ENCODE measurements at places on chromosomes 1 and 21.

DNA sequence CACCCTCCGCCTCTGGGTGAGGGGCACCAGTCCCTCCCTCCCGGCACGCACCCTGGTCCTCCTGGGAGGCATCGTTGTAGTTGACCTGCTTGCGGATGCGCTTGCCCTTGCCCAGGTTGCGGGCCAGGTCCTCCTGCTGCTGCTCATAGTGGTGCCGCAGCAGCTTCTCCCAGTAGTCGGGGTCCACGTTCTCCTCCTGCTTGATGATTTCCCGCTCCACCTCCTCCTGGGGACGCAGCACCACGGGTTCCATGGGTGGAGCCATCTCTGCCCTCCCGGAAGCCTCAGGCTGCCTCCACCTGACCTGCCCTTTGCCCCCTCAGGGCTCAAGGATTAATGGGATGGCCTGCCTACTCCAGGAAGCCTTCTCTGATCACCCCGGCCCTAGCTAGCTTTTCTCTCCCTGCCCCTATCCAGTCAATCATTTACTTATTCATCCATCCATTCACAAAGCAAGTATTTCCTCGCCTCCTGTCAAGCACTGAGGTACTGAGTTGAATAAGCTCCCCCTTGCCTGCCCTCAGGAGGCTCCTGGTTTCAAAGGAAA is 53.5 kb downstream of the CHD5 start:
- DNase-seq, result no peak

- no peak for DNase-seq
Observed at GRCh38 chr21:39141502-39141901, 41.7 kb downstream of the PSMG1 start.

DNA sequence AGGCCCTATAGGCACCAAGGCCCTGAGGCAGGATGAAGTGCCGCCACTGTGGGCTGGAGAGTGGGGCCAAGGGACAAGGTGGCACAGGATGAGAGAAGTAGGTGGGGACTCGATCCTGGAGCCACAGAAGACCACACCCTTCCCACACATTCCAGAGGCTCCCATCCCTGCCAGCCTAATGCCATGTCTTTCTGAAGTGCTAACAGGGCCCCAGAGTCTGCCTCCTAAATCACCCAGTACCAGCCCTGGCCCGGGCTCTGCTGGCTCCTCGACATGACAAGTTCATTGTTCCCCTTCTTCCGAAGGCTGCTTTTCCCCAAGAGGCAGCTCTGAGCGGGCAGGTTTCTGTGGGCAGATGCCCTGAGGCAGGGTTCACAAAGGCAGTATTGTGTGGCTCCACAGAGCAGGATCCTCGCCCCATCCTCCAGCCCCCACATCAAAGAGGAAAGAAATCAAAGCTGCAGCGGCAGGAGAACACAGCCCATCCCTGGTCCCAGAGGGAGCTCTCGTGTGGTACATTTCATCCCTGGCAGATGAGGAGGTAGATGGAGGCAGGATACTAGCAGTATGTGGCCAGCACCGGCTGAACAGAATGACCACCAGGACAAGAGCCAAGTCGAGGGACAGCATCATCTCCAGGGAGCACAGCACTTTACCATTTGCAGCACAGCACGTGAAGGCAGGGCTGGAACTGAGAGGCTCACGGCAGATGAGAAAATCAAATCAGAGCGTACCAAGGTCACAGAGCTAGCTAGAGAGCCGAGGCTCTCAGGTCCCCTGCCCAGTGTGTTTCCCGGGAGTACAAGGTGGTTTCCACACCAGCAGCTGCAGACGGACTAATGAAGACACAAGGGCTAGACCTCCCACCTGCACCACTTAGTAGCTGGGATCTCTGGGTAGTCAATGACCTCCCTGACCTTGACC is 64.8 kb downstream of the SYF2 start:
- DNase-seq, result no peak

DNA sequence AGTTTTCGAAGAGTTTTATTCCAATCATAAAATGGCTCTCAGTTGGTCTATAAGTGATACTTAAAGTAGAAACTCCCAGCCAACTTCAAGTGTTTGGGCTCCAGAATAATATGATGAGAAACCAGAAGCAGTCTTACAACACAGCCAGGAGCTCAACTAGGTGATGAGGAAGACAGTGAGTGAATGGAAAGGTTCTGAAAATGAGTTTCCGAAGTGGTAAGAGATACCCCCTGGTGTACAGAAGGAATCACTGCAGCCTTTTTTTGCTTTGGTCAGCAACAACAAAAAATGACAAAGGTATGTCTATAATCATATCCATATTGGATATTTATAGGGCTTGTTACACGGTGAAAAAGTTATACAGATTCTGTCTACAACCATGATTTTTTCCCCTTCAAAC is 16.5 kb downstream of the KRTAP19-1 start:
- DNase-seq, result no peak

DNA sequence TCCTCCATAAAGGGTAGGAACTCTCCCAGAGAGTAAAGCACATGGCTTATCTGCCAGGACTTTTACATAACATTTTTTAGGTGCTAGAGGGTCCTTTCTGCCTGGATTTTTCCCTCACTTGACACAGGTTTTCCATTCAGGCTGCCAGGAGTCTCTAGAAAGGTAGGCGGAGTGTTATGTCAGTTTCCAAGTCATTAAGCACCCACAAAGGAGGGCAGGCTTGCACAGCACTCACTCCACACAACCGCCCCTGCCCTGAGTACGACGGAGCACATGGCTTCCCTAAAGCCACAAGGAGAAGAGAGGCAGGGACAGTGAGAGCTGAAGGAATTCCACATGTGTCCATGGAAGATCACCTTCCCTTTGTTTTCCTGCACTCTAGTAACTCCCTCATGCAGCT is 55.7 kb downstream of the CAPZB start:
- no peak for DNase-seq

GRCh38 chr1:220045356-220046051 is 801 bp downstream of the EPRS1 start:
- no peak for DNase-seq

GRCh38 chr1:117638759-117639158 is 32.9 kb downstream of the TENT5C start:
- DNase-seq, result no peak

- peak; percentile 66 for DNase-seq
Observed at GRCh38 chr1:87331365-87332241, 2.9 kb downstream of the LMO4 start.

- DNase-seq, result no peak
Observed at GRCh38 chr1:99363531-99363930, 99.2 kb downstream of the PLPPR4 start.

- no peak for DNase-seq
Observed at GRCh38 chr1:2080884-2081283, 30.7 kb downstream of the PRKCZ start.

- DNase-seq, result peak; percentile 90
Observed at GRCh38 chr1:41739061-41739955, 179.4 kb downstream of the HIVEP3 start.

DNA sequence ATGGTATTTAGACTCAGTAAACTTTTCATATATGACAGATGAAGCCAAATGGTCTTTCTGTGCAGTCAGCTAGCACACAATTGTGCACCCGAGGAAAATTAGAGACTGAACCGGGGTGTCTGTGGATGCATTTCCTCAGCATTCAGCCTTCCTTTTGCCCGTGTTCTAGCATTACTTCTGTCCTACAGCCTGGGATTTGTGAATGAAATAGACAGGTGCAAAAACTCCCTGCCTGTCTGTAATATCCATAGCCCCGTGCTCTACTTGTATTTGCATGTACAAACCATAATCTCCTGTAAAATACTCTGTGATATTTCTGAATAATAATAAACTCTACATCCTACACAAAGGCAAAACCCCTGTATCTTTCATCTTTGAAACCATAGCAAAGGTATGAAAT is 64.8 kb upstream of the LGALS8 start:
- no peak for DNase-seq

GRCh38 chr21:32260130-32260529 is 18.7 kb downstream of the MIS18A start:
- no peak for DNase-seq

DNA sequence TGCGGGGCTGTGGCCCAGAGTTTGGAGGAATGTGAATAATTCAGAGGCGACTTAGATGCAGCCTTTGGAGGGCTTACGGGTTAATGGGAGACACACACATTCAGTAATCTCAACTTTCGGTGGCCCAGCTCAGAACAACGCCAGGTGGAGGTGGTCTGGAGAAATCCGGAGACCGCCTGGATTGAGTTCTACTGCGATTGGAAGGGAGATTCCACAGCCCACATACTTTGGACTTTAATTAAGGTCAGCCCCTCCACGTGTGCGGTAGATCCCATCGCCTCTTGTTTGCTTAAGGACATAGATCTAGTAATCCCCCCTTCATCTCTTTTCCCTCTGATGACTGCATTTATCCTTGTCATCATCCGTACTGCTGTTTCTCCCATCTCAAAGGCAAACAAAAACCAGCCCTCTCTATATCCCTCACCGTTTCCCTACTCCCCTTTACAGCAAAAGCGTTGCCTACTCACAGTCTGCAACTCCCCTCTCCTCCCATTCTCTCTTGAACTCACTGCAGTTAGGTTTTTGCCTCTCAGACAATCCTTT is 720 bp upstream of the BSDC1 start:
- no peak for DNase-seq

DNA sequence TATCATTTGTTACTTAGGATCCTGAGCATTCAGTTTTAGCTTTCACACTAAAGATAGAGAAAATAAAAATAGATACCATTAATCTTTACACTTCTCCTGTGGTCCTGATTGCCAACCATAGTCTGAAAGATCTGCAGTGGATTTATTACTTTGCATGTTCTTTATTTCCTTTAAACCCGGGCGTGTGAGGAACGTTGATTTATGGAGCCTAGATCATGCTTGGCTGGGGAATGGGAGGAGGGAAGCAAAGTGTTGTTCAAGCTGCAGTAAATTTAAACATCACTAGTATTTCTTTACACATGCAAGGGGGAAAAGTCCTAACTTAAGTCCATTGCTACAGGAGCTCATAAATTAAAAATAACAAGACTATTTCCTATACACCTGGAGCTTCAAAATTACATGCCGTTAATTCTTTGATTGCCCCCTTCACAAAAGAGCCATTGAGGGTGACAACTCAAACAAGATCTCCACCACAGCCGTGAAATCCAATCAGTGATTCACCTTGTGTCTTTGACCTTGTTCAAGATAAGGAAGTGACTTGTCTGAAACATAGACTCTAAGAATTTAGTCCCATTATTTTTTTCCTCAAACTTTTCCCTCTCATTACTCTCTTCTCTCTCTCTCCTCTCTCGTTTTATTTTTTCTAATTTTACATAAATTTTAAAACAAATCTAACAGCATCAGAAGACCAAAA is 282.7 kb downstream of the KIF26B start:
- DNase-seq, result no peak

DNA sequence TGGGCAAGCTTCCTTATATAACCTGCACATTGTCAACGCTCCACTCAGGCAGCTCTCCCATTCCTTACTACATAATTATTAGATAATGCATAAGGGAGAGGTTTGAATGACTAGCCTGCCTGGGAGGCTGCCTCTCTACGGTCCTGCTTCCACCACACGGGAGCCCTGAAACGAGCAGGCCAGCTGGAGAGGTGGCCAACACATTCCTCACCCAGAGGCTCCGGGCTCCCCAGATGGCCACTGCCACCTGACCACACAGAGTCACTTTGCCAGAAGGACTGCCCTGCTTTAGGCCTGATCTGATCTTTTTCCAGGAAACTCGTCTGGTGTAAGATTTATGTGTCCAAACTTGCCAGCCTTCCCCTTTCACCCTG is 27.9 kb downstream of the HIVEP3 start:
- DNase-seq, result no peak

DNA sequence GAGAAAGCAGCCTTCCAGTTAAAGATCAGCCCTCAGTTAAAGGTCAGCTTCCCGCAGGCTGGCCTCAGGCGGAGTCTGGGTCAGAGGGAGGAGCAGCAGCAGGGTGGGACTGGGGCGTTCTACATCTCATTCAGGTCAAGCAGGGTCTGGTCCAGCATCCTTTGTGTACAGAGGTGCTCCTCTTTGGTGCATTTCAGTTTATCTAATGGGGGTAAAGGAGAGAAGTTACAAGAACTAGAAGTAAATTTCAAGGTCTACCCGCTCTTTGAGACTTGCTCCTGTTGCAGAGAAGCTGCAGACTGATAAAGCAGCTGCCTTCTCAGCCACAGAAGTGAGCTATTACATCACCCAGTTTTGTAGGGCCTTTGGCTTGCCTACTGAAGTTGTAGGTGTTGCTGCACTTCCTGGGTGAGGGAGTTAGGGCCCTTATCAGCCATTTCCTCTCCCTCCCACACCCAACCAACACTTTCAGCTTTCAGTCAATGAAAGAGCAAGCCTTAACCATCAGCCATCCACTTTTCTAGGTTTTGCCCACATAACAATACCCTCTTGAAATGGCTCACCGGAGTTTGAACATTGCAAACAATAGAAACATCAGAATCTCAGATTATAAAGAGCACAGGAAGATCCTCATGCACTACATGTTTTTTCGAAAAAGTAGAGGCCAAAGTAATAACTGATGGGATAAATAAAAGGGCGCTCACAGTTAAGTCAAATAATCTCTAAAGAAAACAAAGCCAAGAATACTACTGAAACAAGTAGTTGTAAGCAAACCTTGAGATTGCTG is 2.8 kb upstream of the NUP210L start:
- DNase-seq, result peak; percentile 73

- DNase-seq, result no peak
Observed at GRCh38 chr21:33825915-33826314, 89.7 kb downstream of the ATP5PO start.

GRCh38 chr1:56289260-56289659 is 290.1 kb downstream of the PLPP3 start:
- DNase-seq, result no peak

DNA sequence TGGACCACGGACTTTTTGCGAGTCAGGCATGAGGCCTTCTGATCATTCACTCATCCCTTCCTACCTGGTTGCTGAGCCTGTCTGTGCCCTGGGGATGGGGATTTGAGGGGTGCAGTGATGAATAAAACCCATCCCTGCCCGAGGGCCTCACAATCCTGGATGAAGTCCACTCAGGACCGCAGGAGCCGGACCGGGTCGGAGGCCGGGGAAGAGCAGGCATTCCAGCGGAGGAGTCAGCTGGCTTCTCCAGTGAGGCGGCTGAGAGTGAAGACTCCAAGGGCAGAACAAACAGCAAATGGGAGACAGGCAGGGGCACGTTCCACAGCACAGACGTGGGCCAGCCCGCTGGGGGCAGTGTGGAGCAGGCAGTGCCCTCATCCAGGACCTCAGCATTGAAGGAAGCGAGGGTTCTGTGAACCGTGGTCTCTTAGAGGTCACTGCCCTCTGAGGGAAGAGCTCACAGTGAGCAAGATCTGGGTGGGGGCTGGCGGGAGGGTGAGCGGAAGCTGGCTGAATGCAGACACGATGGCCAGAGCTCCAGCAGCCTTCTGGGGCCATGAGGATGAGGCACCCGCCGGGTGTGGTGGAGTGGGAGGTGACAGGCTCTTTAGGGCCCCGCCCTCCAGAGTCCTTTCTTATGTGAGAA is 10.9 kb upstream of the LRRC3 start:
- no peak for DNase-seq

DNA sequence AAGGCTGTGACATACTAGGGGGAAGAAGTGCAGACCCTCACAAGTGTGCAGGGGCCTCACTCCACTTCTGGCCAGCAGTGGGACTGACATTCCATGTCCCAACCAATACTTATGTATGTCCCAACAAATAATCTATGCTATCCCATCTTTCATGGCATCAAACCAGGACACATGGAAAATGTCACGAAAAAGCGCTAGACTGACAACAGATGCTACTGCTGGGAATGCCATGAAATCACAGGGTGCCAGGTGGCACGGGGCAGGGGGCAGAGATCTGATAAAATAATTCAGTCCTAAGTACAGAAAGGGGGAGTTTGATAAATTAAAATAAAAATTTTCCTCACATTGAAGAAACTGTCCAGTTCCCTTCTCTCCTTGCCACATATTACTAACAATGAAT is 27.6 kb upstream of the BCAS2 start:
- DNase-seq, result no peak

GRCh38 chr1:67753776-67754525 is 69.0 kb downstream of the GADD45A start:
- no peak for DNase-seq

All from CD4-positive, alpha-beta T cell treated with Interferon gamma for 1 hour (primary cell).